A549 treated with ZK216348 at 1 μM for 4 hours (cell line): ENCODE measurements at places on chromosomes 11 and 22. TPM values are rescaled to one million over a fixed set of nuclear protein-coding genes. Genes with fewer than 3 reads are reported as not detected.

TEAD1 gene
- total RNA-seq = 37.9 to 82.5 TPM (median 64.4 TPM) in 5 replicates

CHADL gene
- not detected in 5 replicates for total RNA-seq

GPR83 gene
- 0.06 to 0.09 TPM (median 0.07 TPM) in 4 of 5 replicates, not detected in the other for total RNA-seq

SCGB1D2 gene
- total RNA-seq = not detected in 5 replicates

PRR33 gene
- not detected in 5 replicates for total RNA-seq

GLYAT gene
- not detected in 5 replicates for total RNA-seq

CDON gene
- 1.4 to 3.6 TPM (median 2.5 TPM) in 5 replicates for total RNA-seq

RASSF10 gene
- total RNA-seq = 1.6 to 4.3 TPM (median 3.4 TPM) in 5 replicates

OR52H1 gene
- total RNA-seq = not detected in 5 replicates

BDNF gene
- total RNA-seq = 6.7 to 10.1 TPM (median 8.4 TPM) in 5 replicates

SMCO4 gene
- total RNA-seq = 16.7 to 22.2 TPM (median 19.7 TPM) in 5 replicates

DNAJB7 gene
- total RNA-seq = not detected in 5 replicates

ART5 gene
- total RNA-seq = 0.18 to 0.70 TPM (median 0.25 TPM) in 4 of 5 replicates, not detected in the other
